ENCODE measurements at places on chromosomes 1 and 21. TPM values are rescaled to one million over a fixed set of nuclear protein-coding genes. Genes with fewer than 3 reads are reported as not detected.

The CLSTN1 gene
- 118 TPM for total RNA-seq

The OR2M3 gene
- total RNA-seq, result not detected

GRCh38 chr1:220407191-220407590, 120.7 kb upstream of the MARK1 start:
- no peak overlapping the region for H3K27ac ChIP-seq
- no peaks in the 10 kb centered on the region for H3K27me3 ChIP-seq
- DNase-seq, result no peak
- no peaks in the 10 kb centered on the region for H3K4me1 ChIP-seq

DNA sequence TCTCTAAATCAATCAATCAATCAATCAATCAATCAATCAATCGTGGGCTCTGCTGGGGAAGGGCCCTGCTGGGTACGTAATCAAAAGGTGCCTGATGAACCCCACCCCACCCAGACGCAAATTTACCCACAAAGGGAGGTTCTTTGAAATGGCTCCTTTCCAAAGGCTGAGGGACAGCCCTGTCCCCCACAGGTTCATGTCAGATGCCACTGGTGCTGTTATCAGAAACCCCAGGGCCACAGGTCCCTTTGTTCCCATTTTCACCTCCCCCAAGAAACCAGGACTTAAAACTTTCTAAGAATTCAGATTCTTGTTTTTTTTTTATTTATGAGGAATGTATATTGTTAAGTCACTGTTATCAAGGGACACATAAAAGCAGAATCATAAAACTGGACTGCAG, 14.2 kb downstream of the CHRNB2 start:
- DNase-seq, result no peak
- no peak overlapping the region for H3K4me3 ChIP-seq
- H3K36me3 ChIP-seq, result peaks cover 87% of the 10 kb centered on the region
- peaks cover 9% of the 10 kb centered on the region for H3K4me1 ChIP-seq
- H3K27me3 ChIP-seq, result no peaks in the 10 kb centered on the region
- no peak overlapping the region for H3K27ac ChIP-seq

DNA sequence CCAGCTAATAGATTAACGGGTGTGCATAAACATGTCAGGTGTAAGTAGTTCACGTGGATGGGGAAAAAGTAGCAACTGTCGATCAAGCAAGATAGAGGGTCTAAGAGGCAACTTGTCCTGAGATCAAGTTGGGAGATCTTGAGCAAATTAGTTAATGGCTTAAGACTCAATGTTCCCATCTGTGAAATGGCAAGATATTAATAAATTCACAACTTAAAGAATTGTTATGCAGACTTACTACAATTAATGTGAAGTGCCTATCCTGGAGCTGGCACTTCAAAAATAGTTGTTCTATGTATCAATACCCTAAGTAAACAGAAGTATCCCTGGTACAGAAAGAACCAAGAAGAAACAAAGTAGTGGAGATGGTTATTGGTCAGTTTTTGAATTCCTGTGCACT, 312.4 kb downstream of the ASTN1 start:
- no peaks in the 10 kb centered on the region for H3K36me3 ChIP-seq
- H3K27ac ChIP-seq, result no peak overlapping the region
- no peaks in the 10 kb centered on the region for H3K27me3 ChIP-seq

GRCh38 chr1:28028873-28029654, 59.3 kb downstream of the EYA3 start:
- DNase-seq, result no peak
- H3K36me3 ChIP-seq, result peaks cover 17% of the 10 kb centered on the region
- no peak overlapping the region for H3K27ac ChIP-seq
- no peaks in the 10 kb centered on the region for H3K4me1 ChIP-seq
- no peak overlapping the region for H3K4me3 ChIP-seq
- no peaks in the 10 kb centered on the region for H3K27me3 ChIP-seq

Measured in suprapubic skin (tissue), 4 donors.